ENCODE measurements at places on chromosomes 7 and 10.

- no peak for DNase-seq
Measured at GRCh38 chr10:72045586-72045985, 42.8 kb downstream of the SPOCK2 start.

DNA sequence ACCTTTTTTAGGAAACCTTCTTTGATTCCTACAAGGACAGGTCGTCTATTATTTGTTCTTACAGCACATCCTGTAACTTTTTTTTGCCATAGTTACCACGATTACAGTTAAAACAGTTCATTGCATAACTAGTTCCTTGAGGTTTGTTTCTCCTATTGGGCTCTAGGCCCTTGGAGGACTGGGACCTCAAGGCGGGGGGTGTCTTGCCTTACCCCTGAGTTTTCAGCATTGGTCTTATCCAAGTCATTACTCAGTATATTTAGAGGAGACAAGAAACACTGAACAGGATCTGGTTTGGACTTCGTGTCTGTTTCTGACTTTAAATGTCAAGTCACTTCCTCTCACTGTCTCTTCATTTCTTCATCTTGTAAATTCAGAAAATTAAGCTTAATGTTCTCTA, 369.8 kb downstream of the SDK1 start:
- no peak for DNase-seq

- DNase-seq, result no peak
Measured at GRCh38 chr7:83005410-83005809, 157.3 kb downstream of the PCLO start.

- DNase-seq, result no peak
Measured at GRCh38 chr7:163298-163695, 29.1 kb upstream of the FAM20C start.

GRCh38 chr10:121322776-121323175, 275.5 kb downstream of the FGFR2 start:
- DNase-seq, result no peak

GRCh38 chr10:91536733-91537132, 96.1 kb downstream of the PPP1R3C start:
- DNase-seq, result no peak

DNA sequence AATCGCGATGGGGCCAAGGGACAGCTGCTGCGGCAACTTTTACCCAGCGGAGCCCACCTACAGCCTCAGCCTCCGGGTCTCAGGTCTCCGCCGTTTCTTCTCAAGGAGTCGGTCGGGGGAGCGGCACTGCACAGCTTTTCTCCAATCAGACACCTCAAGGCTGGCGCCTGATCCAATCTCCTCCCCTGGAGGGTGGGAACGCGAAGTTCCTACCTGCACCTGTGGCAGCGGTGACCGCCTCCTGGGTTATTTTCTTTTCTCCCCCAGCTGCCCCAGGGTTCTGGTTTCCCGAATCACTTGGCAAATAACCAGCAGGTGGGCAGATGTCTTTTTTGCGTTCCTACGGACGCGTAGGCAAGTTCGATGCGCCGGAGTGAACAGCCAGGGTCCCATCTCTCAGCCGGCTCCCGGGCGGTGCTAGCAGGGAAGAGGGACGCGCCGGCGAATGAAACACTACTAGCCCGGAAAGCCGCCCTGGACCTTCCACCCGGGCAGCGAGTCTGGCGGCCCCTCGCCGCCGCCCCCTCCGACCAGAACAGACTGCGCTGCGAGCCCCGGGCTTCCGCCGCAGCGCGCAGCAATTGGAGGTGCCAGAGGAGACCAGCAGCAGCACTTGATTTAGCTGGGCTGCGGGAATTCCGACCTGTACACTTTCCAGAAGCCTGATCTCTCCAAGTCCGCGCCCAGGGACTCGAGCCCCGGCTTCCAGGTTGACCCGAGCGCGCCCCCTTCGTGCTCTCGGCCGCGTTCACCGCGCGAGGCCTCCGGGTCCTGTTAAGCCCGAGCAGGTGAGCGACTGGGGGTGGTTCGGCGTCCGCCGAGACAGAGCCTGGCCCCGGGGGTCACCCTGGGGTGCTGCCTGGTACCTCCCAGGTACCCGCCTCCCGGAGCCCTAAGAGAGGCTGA, at the start of gene PRR15:
Gene PRR15 (plus strand): TSS at position 246 of the 906 bp plus-strand sequence. CDS start 2,495 bp downstream, outside the sequence.
- DNase-seq, result no peak

DNA sequence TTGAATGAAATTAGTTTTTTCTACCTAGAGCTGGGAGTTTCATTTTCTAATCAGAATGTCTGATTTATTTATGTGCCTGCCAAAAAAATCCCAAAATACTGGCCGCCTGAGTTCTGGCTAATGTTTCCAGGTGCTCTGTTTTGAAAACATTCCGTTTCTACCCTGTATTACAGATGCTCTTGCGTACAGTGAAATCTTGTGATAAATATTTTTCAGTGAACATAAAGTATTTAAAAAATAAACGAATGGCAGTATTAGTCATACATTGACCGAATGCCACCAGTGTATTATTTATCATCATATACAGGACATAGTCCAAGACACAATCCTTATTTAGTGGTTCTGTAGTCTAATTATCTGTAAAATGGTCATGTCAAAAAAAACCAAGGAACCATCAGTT, 102.8 kb downstream of the KAT6B start:
- no peak for DNase-seq

DNA sequence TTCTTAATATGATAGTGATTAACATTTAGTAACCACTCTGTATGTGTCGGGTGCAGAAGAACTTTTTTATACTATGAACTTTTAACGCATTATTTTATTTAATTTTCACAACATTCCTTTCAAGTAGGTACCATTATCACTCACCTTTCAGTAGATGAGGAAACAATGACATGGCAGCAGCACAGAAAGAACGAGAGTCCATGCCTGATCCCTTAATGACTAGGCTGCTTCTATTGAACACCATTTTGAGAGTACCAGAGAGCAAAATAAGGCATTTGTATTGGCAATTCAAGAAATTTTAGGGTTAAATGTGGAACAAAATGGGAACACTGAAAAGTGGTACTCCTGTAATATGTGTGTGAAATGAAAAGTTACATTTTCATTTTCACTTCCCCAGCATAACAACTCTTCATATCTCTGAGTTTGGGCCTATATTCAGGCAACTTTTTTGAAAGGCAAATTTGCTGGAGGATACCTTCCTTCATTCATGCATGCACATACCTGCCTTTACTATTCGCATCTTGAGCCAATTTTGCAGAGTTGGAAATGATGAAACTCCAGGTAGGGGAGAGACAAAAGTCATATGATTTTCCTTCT, 12.8 kb downstream of the LRRN3 start:
- no peak for DNase-seq

- DNase-seq, result peak; percentile 36
Measured at GRCh38 chr10:110502851-110503301, 5.2 kb downstream of the DUSP5 start.

GRCh38 chr7:39265641-39266591, 288.2 kb downstream of the POU6F2 start:
- DNase-seq, result no peak

- DNase-seq, result no peak
Measured at GRCh38 chr7:28170701-28171100, 9.9 kb downstream of the JAZF1 start.

DNA sequence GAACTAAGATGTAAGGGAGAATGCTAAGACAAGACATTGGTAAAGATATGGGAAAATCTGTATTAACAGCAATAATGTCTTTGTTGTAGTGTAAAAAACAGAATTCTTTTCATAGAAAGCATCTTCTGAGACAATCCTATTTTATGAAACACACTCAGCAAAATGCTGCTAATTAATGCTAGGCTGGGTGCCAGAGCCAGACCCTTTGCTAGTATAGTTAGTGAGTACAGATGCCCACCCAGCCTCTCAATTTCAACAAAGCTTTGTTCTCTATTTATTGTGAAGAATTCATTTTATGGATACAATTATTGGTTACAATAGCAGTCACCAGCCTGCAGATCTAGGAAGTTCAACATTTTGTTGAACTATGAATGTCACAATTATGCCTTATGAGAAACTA, 131.0 kb downstream of the SEM1 start:
- no peak for DNase-seq

GRCh38 chr7:123679614-123680013, 23.9 kb downstream of the LMOD2 start:
- DNase-seq, result no peak

- no peak for DNase-seq
Measured at GRCh38 chr7:116225860-116226259, 15.5 kb downstream of the TES start.

GRCh38 chr7:36707465-36707864, 16.8 kb downstream of the AOAH start:
- DNase-seq, result no peak

GRCh38 chr7:144048648-144049047, at the start of gene OR2A5:
Gene OR2A5 (plus strand): TSS chr7:144048948. CDS start chr7:144050402, 1,454 bp downstream.
- DNase-seq, result no peak

DNA sequence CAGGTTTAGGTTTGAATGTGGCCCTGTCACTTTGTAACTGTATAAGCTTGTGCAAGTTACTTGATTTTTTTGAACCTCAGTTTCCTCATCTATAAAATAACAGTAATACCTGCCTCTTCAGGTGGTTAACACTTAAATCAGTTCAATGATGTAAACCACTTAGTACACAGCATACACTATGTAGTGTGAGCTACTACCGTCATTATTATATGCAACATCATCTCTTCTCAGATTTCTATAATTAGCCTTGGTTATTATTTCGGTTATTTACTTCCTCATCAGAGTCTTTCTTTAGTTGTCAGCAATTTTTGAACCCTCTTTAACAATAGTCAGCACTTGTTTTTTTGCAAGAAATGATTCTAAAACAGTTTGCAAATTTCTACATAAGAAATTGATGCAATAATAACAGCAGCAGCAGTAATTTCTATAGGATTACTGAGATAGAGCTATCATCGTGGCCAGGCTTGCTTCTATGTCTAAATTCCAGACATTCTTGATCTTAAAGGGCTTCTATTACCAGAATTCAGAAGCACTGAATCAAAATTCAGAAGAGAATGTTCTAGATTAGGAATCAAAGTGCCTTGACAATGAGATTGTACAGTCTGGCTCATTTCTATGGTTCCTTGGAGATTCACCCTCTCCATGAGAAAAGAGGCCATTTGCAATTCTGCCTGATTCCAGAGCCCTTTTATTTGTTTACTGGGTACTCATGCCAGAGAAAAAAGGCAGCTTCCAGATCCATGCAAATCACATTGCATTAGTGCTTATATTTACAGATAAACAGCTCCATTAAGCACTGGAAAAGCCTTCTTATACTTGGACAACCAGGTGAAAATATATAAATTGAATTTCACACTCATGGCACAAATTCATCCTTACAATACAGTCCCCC, 25.0 kb upstream of the WDR11 start:
- no peak for DNase-seq

DNA sequence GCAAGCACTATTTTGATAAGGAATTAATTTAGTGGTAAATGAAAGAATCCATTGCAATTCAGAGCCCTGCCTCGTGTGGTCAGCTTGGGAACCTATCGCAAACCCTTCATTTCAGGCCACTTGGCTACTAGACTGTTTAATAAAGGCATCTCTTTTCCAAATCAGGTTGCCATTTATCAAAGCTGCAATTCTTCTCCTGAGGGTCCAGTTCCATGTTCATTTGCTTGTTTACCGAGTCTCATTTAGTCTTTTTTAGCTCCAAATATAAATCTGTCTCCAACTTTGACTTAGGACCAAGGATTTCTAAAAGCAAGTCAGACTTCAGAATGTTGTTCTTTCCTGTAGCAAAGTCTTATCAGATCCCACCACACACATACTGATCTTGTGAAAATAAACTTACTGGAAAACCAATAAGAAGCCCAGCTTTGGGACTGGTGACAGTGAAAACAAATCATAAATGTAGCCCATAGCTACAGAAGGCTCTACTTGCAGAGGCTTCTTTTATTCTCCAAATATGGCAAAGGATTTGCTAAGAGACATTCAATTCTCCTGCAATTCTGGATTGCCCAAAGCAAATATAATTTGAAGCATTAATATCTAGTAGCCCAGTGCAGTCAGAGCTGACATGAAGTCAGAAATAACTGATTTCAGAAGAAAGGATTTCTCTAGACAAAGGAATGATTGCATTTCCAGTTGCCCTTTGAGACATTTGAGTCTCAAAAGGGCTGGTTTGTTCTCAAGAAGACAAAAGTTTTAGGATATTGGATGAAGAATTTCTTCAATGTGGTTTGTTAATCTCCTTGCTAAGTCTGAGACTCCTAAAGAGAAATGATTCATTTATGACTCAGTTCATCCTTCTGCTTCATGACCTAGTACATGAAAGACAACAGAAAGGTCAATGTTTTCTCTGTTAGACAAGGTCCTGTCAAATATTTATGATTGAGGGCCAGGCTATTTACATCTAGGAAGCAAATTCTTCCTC, 28.0 kb downstream of the PPP1R3C start:
- DNase-seq, result no peak

GRCh38 chr10:58399410-58399809, 14.2 kb downstream of the TFAM start:
- DNase-seq, result no peak

DNA sequence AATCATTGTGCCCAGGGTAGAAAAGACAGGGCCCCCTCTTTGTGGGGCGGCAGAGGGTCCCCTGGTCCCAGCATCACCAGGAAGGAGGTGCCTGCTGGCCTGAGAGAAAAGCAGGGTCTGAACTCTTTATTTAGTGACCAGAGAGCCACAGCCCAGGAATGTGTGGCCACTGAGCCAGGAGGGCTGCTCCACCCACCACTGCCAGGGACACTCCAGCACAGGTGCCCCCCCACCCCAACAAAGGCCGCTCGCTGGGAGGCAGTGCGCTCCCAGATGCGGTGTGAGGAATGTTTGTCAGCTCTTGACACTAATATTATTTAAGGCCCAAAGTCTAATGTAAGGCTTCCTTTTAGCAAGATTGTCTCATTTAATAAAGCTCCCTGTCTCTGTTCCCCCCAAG, 59.6 kb upstream of the ZMIZ1 start:
- no peak for DNase-seq

GRCh38 chr7:70307544-70308106, 709.4 kb downstream of the AUTS2 start:
- DNase-seq, result no peak

GRCh38 chr10:30862486-30862885, 169.2 kb downstream of the ZNF438 start:
- DNase-seq, result no peak

- no peak for DNase-seq
Measured at GRCh38 chr10:30968711-30969110, 63.0 kb downstream of the ZNF438 start.

Measured in activated naive CD4-positive, alpha-beta T cell treated with anti-CD3 and anti-CD28 coated beads, Interleukin-2, amount 10 ng/mL, durations not matched to agents 7 days and 5 days (primary cell).